K562 (cell line): ENCODE measurements at places on chromosomes 4 and X.

GRCh38 chr4:80091184-80091583 lies 18.2 kb upstream of the ANTXR2 start:
- DNase-seq = no peak

DNA sequence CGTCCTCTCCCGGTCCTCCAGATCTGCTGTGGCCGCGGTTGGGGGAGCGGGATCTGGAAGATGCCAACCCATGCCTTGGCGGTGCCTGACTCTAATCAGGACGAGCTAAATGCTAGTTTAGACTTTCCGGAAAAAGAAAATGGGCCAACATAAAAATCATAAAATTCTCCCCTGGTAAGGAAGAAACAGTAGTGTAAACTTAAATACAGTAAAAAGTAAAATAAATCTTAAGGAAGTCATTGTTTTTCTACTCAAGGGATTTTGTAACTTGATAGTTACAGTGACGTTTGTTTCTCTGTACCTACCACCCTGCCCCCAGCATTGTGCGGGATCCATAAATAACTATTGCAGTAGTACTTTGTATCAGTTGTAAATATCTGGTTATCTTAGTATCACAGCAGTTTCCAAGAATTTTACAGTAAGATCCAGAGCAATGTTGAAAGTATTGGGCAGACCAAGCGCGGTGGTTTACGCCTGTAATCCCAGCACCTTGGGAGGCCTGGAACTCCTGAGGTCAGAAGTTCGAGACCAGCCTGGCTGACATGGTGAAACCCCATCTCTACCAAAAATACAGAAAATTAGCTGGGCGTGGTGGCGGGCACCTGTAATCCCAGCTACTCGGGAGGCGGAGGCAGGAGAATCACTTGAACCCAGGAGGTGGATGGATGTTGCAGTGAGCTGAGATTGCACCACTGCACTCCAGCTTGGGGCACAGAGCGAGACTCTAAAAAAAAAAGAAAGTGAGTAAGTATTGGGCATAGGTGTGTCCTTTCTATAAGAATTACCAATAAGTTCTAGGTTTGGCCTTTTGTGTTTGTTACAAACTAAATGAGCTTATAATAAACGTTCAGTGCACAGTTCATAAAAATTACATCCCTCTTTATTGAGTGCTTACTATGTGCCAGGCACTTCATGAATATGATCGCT lies 1.0 kb upstream of the PLA2G12A start:
- DNase-seq = no peak

GRCh38 chr4:114386637-114387233 lies 211.9 kb upstream of the UGT8 start:
- DNase-seq = peak; percentile 9

DNA sequence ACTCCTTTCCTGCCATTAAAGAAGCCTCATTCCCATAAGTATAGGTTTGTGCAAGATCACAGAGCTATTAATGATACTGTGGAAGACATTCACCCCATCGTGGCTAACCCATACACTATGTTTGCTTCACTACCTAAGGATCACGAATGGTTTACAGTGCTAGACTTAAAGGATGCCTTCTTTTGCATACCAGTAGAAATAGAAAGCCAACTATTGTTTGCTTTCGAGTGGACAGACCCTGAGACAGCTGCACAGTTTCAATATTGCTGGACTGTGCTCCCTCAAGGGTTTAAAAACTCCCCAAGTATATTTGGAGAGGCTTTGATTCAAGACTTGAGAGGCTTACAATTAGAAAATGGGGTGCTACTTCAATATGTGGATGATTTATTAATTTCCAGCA lies 16.0 kb upstream of the PAPSS1 start:
- no peak for DNase-seq

DNA sequence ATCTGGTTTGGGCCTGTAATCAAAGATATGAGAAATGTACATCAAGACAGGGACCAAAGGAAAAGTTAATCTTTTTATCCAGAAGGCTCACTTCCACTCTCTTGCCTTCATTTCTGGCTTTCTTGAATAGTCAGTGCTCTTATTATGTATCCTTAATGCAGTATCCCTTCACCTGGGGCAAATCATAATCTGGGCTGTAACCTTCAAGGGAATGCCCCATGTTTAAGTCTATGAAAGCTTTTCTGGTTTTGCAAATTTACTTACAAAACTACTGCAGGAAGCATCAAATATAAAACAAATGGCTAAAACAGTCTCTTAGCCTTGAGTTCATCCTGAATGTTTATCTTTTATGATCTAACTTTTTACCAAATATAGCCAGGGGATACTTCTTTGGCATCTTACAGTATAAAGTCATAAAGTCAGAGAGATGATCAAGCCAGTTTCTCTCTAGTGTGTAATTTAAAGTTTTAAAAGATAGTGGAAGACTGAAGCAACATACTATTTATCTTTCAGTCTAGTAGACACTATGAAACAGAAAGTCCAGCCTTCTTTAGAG lies 1214.8 kb downstream of the STIM2 start:
- no peak for DNase-seq
